Left cardiac atrium (tissue), 4 donors: ENCODE measurements at places on chromosomes 2 and 18. TPM values are rescaled to one million over a fixed set of nuclear protein-coding genes. Genes with fewer than 3 reads are reported as not detected.

The SLC5A6 gene
- 20.0 TPM for total RNA-seq

The ALLC gene
- total RNA-seq = 0.26 TPM

The CXCR2 gene
- total RNA-seq = 1.2 TPM

The ACTG2 gene
- 12.1 TPM for total RNA-seq

The DHRS9 gene
- 76.9 TPM for total RNA-seq

The KCNE4 gene
- 4.5 TPM for total RNA-seq

The CARF gene
- 8.0 TPM for total RNA-seq

The IL37 gene
- not detected for total RNA-seq

The POTEI gene
- not detected for total RNA-seq

The UGT1A10 gene
- not detected for total RNA-seq

The USP37 gene
- 9.4 TPM for total RNA-seq

The HADHB gene
- 711 TPM for total RNA-seq

The PLEKHH2 gene
- 3.1 TPM for total RNA-seq

- no peak for DNase-seq
Measured at GRCh38 chr2:18896125-18896764, 306.9 kb upstream of the NT5C1B start.

GRCh38 chr2:3101016-3101942 lies 276.3 kb downstream of the EIPR1 start:
- DNase-seq = no peak

- no peak for DNase-seq
Measured at GRCh38 chr18:65091744-65092329, 659.0 kb upstream of the CDH7 start.

- DNase-seq = no peak
Measured at GRCh38 chr2:164110515-164110914, 374.7 kb upstream of the FIGN start.

DNA sequence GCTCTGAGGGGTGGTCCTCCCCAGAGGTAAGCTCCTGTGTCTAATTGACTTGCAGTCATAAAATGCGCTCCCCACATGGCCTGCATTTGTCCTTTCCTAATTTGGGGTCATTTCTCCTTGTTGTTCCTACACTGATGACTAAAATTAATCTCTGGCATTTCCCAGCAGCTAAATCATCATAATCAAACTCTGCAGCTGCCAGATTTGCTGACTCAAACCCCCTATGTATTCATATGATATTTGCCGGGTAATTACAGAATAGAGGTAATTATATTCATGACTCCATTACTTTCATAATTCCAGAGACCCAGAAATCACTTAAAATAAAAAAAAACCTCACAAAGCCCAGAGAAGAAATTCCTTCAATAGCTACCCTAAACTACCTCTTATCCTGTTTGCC lies 331.4 kb upstream of the KLHL29 start:
- no peak for DNase-seq

- DNase-seq = no peak
Measured at GRCh38 chr2:146228020-146228393, 1616.8 kb upstream of the ACVR2A start.

- DNase-seq = no peak
Measured at GRCh38 chr2:198279026-198279425, 474.6 kb downstream of the PLCL1 start.

GRCh38 chr18:6031002-6031401 lies 135.7 kb upstream of the TMEM200C start:
- no peak for DNase-seq

DNA sequence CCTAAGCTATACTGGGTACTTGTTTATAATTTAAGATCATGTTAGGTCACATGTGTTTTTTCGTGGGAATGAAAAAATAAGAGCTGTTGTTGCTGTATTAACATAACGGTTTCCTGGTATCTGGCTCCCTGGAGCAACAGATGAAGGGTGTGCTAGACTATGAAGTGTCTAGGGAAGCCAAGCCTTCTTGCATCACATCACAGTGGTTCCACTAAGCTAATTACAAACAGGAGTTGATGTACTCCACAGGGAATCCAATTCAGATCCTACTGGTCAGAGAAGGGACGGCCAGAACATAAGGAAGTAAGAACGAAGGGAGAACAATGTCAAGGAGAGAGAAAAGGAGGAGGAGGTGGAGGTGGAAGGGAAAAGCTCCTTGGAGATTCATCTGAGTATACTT lies 193.0 kb upstream of the CYP26B1 start:
- no peak for DNase-seq

DNA sequence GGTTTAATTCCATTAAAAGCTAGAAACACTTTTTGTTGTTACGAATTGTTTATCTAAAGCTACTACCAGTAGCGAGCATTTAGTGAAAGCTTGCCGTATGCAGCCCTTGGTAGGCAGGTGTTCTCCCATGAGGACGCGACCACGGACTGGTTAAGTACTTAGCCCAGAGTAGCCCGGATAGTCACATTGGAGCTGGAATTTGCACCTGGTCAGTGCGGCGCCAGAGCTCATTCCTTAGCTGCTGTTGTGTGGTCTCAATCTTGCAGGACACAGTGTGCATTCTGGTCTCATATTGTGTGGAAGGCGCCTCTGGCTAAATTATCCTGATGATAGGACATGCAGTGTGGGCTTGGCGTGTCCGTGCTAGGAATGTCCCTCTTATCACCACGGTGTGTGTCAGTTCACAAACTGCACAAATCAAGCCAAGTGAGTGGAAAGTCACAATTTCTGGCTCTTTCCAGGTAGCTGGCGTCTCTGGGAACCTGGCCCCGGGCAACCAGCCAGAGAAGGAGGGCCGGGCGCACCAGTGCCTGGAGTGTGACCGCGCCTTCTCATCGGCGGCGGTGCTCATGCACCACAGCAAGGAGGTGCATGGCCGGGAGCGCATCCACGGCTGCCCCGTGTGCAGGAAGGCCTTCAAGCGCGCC lies 133.3 kb downstream of the ZNF236 start:
- no peak for DNase-seq

- DNase-seq = no peak
Measured at GRCh38 chr2:126953483-126953882, 54.8 kb downstream of the TEX51 start.

GRCh38 chr18:808086-808485 lies 4.0 kb downstream of the YES1 start:
- DNase-seq = no peak

- no peak for DNase-seq
Measured at GRCh38 chr2:55090702-55091101, 40.5 kb upstream of the RTN4 start.
